Stimulated activated CD4-positive, alpha-beta T cell treated with anti-CD3 and anti-CD28 coated beads, Interleukin-15, amount 100 ng/mL, for 1 hour (primary cell): ENCODE measurements at places on chromosomes 3 and 15.

DNA sequence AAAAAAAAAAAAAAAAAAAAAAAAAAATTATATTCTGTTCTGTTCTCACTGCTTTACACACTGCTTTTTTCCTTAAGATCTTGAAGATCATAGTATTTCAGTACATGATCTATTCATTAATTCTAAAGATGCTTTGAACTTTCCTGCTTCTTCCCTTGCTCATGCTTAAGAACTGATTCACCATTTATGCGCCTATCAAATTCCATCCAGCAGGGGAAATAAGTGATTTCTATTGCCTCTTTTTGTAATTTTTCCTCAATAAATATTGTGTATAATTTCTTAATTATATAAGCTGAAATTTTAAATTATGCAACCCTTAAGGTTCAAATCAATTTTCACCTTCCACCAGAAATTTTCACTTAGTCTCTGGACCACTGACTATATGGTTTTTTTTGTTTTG lies 10.6 kb downstream of the DENND6A start:
- DNase-seq = no peak

GRCh38 chr3:85627932-85628331 lies 669.1 kb downstream of the CADM2 start:
- DNase-seq = no peak

DNA sequence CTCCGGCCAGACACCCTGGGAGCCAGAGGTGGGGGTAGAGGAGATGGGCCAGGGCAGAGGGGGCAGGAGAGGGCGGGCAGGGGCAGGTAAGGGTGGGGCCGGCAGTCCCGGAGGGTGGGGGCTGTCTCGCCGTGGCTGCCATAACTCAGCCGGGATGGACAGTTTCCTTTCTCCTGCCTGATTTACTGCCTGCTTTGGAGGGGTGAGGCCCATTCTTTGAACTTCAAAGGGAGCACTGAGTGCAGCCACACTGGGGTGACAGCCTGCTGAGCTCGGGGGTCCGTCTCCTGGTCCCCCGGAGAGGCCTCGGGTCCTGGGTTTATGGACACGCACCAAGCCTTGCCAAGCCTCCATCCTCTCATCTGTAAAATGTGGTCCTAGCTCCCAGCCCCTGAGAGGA lies 135.4 kb downstream of the FBLN2 start:
- DNase-seq = no peak

DNA sequence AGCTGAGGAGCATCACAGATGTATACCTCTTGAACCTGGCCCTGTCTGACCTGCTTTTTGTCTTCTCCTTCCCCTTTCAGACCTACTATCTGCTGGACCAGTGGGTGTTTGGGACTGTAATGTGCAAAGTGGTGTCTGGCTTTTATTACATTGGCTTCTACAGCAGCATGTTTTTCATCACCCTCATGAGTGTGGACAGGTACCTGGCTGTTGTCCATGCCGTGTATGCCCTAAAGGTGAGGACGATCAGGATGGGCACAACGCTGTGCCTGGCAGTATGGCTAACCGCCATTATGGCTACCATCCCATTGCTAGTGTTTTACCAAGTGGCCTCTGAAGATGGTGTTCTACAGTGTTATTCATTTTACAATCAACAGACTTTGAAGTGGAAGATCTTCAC lies 3.0 kb downstream of the CCR8 start:
- DNase-seq = no peak

GRCh38 chr3:178352326-178353005 lies 183.8 kb upstream of the KCNMB2 start:
- no peak for DNase-seq

DNA sequence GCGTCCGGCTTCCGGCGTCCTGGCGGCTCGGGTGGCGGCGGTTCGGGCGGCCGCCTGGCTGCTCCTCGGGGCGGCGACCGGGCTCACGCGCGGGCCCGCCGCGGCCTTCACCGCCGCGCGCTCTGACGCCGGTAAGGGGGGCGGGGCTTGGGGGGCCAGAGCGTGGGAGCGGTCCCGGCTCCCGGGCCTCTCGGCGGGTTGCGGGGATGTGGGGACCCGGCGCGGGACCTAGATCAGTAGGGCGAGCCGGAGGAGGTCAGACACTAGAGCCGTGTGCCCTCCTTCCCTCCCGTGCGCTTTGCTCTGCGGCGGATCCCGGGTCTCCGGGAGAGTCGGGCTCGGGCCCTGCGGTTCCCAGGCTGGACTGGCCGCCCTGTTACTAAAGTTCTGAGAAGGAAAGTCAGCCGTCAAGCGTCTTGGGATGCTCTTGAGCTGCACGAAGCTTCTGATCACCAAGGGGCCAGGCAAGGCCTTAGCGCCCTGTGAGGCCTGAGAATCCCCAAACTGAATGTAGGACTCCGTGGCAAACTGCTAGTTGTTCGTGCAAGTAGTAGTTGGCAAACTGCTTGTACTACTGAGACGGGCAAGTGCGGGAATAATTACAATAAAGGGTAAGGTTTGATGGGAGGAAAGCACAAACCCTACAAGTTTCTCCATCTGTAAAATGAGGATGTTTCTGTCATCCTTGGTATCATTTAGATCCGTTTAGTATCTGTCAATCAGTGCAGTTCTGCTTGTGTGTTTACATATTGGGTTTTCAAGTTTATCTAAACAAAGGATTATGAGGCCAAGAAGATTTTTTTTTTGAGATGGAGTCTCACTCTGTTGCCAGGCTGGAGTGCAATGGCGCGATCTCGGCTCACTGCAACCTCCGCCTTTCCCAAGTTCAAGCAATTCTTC lies 587 bp downstream of the PIGX start:
- DNase-seq = peak; percentile 48

GRCh38 chr15:65841121-65841930 lies 28.0 kb upstream of the RAB11A start:
- no peak for DNase-seq

DNA sequence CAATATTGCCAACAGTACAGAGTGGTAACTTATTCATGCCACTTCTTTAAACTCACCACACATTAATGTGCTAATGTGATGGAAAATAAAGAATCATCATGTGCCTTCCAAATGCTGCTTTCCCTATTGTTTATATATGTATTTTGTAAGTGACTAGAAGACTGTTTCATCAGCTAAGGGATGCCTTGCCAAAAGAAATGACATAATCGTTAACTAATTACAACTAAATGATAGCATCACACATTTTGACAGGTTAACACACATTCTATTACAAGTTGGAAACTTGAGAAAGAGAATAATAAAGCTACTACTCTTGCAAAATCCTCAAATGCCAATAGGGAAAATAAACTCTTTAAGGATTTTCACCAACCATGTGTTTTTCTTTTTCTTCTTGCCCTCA lies 329.9 kb upstream of the AGTR1 start:
- no peak for DNase-seq

GRCh38 chr3:127015282-127016042 lies 32.5 kb downstream of the PLXNA1 start:
- no peak for DNase-seq

GRCh38 chr3:48935530-48935929 lies 16.9 kb downstream of the ARIH2 start:
- DNase-seq = no peak

- no peak for DNase-seq
Observed at GRCh38 chr15:84898761-84899160, 14.3 kb downstream of the SLC28A1 start.

DNA sequence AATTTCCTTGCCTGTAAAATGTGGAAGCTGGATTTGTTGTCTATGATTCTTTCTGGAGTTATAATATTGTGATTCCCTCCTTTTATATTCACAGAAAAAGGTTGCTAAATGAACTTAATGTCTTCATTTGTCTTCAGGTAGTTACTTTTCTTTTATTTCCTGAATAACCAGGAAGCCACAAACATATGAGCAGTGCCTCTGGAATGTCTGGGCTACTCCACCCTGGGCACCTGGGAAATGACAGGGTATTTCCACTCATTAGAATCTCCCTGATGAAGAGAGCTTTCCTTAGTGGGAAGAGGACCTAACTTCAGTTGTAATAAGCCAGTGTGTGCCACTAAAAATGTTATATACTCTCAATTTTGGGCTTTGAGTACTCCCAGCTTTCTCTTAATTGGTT lies 3.8 kb upstream of the SLMAP start:
- DNase-seq = no peak

- DNase-seq = no peak
Observed at GRCh38 chr3:23221136-23221535, 18.0 kb downstream of the UBE2E2 start.
